Fibroblast of lung (primary cell): ENCODE measurements at places on chromosomes 5 and 9. TPM values are rescaled to one million over a fixed set of nuclear protein-coding genes. Genes with fewer than 3 reads are reported as not detected.
A peak's percentile ranks its signal among the peaks of the same experiment; 100 is the strongest.

GRCh38 chr9:7097040-7097715 lies 339.4 kb downstream of the KDM4C start:
- no peak for DNase-seq

DNA sequence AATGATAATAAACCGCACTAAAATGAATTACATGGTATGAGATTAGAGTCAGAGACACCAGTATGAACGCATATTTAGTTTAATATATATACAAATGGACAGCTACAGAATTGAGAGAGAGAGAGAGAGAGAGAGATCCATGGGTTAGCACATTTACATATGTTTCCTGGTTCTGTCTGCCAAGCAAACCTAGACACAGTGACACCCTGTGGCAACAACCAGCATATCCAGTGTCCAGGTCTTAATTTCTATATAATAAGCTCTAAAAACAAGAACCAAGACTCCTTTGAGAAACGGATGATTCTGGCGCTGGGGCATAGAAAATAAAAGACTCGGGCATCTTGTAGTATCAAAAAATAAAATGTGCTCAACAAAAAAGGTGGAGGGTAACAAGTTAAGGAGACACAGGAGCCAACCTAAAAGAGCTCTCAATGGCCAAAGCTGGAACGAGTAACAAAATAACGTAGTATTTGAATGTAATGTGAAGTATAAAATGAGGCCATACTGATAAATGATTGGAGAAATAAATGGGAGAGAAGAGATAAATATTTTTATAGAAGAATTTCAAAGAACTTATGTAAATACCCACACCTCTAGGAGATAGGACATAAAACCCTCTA lies 84.5 kb downstream of the RFX3 start:
- DNase-seq = peak; percentile 83

Gene TCF7
- 1.0 and 3.1 TPM in 2 replicates for total RNA-seq

Gene HMCN2
- total RNA-seq = under 0.01 TPM in 2 replicates

Gene SPINK7
- total RNA-seq = not detected in 2 replicates
